Muscle of arm (tissue), 14 donors: ENCODE measurements at places on chromosomes 6 and 20.

DNA sequence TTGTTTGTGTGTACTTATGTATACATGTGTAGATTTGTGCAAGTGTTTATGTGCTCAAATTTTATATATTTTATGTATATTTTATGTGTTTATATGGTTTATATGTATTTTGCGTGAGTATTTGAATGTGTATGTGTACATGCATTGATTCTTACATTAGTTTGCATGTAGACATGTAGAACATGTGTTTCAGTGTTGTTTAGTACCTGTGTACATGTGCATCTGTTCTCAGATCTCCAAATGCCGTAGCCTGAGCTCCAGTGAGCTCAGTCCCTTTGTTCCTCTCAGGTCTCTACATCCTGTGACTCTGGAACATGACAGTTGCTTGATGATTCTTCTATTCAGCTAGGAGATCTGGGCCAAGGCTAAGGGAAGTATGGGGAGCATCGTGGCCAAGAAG, 4.5 kb upstream of the DEFB119 start:
- DNase-seq = no peak

DNA sequence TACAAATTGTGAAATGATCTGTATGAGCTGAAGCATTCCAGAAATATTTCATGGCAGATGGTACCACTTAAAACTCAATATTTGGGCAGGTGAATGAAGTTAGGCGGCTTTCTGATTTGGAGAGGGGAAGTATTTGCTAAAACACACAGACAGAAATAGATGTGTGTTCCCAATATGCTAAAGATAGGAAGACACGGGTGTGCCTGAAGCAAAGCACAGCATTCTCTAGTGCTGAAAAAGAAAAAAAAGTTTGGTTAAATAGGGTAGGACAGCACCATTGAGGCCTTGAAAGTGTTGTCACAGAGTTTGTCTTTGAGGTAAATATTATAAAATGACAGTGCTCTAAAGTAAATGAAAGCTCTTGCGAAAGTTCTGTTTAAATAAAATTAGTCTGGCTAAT, 252.2 kb upstream of the HSF2 start:
- DNase-seq = no peak

- DNase-seq = no peak
Measured at GRCh38 chr20:50036703-50037102, 53.9 kb downstream of the SNAI1 start.

DNA sequence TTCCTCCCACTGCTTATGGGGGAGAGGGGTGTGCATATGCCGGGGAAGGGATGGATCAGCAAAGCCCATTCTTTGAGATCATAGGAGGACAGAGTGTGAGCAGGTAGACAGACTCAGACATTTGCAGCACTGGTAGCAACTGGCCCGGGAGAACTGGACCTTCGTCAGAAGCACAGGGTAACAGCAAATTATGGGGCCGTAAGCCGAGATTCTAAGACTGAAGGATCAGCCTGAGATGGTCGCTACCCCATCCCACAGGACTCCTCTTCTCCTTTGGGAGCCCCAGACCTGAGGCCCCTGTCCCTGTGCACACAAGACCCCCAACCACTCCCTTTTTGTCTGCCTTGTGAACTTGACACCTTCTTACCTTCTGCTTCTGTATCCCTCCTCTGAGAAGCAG, 106.5 kb downstream of the TOX2 start:
- DNase-seq = no peak

GRCh38 chr6:53938810-53939209, 144.0 kb downstream of the LRRC1 start:
- no peak for DNase-seq

- no peak for DNase-seq
Measured at GRCh38 chr6:20559924-20560551, 25.8 kb downstream of the CDKAL1 start.
